ENCODE measurements at places on chromosomes 7 and 10.

- no peak for DNase-seq
These were observed 30.7 kb downstream of the ACSL5 start for GRCh38 chr10:112404617-112405016.

DNA sequence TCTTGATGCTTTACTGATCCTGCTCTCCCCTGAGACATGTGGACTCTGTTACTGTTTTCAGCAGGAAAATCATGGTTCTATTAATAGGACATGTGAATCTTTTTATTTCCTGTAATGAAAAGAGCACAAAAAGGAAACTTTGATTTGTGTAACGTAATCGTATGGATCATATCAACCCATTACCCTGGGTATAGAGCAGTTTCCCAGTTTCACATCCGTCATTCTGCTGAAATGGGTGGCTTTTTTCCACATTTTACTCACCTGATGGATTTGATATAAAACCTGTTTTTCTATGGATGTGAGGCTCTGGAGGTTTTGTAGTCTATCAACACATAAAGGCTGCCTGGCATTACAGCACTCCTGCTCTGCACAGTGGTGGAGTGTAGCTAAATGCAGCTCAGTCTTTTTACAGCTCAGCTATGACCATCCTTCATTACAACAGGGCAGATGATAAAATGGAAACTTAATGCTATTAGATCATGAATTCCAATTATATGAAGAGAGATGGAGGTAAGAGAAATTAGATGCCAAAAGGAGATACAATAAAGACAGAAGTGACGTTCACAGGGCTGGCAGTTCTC is 486.3 kb upstream of the C7orf33 start:
- no peak for DNase-seq

DNA sequence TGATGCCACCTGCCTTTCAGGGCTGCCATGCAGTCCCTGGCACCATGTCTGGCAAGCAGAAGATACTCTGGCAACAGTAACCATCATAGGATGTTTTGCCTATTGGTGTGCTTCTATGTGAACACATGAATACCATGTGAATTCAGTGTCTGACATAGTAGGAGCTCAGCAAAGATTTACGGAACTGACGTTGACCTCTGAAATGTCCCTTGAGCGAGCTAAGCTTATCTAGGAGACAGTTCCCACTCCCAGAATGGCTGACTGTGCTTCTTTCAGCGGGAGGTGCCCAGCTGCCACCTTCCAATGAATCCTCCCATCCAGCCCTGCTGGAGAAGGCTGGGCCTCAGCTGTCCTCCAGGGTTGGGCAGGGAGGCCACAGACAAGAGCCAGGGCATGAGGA is 71.2 kb upstream of the LRRC18 start:
- DNase-seq = no peak

- no peak for DNase-seq
These were observed 276.7 kb downstream of the KIF20B start for GRCh38 chr10:89978081-89978480.

- DNase-seq = no peak
These were observed 406 bp downstream of the PRLHR start for GRCh38 chr10:118595064-118595420.

DNA sequence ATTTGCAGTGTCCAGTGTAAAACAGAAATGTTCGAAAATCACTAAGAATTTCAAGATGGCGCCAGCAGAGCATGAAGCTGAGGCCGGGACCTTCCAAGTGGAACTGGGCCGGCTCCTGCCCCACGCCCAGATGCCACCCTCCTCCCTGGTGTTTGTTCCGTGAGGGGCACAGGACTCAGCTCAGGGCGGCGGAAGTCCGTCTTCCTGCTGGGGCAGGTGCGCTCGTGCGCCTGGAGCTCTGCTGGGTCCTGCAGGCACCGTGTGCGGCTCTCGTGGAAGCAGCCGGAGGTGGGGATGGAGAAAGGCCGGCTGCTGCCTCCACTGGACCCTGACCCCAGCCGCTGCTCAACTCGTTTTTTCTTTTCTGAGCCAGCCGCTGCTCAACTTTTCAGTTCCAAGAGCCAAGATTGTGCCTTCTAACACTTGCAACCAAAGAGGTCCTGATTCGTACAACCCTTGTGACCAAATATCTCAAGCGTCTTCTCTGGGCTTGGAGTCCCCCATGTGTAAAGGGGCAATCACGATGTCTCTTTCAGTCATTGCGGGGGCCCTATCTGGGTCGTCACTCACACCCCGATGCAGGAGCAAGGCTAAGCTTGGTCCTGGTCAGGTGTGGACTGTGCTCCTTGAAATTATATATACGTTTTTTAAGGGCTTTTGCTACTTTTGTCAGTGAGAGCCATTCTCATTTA is 334.4 kb downstream of the ADARB2 start:
- DNase-seq = no peak

GRCh38 chr10:70906953-70907636 is 18.7 kb upstream of the PCBD1 start:
- DNase-seq = no peak

GRCh38 chr10:107163881-107164861 is at the start of gene SORCS1:
Gene SORCS1 (minus strand): TSS chr10:107164706.
- no peak for DNase-seq

DNA sequence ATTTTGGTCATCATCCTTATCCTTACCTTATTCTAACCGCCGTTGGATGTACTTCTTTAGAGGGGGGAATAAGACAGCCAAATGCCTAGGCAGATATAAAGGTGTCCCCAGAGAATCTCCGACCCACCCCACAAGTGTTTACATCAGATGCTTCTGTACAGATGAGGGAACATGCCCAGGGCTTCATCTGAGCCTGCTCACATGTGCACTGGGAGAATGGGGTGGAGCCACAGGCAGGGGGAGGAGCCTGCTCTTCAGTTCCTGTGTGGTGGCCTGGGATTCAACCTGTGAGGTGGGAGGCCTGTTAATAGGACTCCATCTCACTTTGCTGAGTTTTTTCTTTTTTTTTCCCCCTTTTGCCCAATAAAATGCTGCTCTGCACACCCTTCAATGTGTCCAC is 27.6 kb upstream of the OPTN start:
- DNase-seq = no peak

DNA sequence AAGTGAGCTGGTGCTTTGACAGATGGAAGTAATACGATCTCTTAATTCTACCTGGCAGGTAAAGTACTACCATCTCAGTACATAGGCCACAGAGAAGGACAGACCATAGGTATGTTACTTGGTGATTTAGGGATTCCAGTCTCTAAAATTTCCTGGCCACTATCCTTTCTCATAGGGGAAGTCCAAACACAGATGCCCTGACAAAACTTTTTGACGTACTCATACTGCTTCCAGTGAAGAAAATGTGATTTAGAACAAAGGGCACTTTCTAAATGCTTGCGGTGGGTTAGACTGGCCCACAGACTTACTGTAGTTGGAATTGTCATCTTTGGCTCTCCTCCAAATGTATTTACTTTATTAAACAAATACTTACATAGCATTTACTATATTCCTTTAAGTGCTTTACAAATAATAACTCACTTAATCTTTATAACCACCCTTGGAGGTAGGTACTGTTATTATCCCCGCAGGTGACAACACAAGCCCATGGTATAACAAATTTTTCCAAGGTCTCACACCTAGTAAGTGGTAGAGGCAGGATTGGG is 3.0 kb downstream of the PI4K2A start:
- no peak for DNase-seq

Measured in GM19239 (cell line).